Activated CD8-positive, alpha-beta memory T cell treated with anti-CD3 and anti-CD28 coated beads for 1 hour (primary cell): ENCODE measurements at places on chromosomes 4 and X.
A peak's percentile ranks its signal among the peaks of the same experiment; 100 is the strongest.

GRCh38 chr4:187209921-187210613, 486.4 kb upstream of the FAT1 start:
- no peak for DNase-seq

DNA sequence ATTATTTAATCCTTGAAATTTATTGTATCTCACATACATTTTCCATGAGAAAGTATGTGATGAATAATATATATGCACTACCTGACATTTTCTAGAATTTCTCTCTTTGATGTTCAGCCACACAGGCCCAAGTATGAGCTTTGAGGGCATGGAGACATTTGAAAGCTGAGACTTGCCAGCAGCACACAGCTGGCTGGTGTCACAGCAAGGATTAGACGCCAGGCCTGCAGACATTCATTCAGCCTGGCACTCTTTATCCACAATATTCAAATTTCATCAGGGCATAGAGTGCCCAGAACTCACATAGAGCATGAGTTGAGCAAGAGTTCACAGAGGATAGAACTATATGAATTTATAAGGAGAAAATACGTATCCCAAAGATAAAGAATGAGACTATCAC, 74.0 kb downstream of the GRIA2 start:
- no peak for DNase-seq

DNA sequence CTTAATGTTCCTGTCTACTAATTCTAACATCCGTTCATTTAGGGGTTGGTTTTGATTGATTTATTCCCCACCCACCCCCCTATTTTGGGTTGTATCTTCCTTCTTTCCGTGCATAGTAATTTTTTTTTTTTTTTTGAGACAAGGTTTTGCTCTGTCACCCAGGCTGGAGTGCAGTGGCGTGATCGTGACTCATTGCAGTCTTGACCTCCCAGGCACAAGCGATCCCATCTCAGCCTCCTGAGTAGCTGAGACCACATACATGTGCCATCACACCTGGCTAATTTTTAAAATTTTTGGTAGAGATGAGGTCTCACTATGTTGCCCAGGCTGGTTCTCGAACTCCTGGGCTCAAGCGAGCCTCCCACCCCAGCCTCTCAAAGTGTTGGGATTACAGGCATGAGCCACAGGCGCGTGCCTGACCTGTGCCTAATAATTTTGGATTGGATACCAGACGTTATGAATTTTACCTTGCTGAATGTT, 79.9 kb downstream of the ZFX start:
- no peak for DNase-seq

- no peak for DNase-seq
These were observed 4.9 kb downstream of the SPRY1 start for GRCh38 chr4:123401271-123402120.

DNA sequence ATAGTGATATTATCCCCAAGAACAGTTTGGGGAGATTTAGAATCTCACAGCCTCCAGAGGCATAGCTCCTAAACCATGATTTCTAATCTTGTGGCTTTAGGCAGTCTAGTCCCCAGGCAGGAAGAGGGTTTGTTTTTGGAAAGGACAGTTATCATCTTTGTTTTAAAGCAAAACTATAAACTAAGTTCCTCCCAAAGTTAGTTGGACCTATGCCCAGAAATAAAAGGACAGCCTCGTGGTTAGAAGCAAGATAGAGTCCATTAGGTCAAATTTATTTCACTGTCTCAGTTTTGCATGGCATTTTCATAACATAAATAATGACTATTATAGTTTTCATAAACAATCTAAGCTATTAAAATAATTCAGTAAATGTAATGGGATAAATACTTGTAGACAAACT, 120.5 kb downstream of the MAGEC2 start:
- DNase-seq = no peak

DNA sequence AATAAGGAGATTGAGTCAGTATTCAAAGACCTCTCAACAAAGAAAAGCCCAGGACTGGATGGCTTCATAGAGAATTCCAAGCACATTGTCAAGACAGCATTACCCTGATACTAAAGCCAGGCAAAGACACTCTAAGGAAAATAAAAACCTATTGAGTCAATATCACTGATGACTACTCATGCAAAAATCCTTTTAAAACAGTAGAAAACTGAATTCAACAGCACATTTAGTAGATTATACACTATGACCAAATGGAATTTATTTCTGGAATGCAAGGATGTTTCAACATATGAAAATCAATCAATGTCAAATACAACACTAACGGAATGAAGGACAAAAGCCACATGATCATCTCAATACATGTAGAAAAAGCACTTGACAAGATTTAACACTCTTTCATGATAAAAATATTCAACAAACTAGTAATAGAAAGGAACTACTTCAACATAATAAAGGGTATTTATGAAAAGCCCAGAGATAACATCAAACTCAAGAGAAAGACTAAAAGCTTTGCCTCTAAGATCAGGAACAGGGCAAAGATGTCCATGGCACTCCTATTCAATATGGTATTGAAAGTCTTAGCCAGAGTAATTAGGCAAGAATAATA, 633.3 kb downstream of the ANKRD50 start:
- DNase-seq = no peak

- peak; percentile 5 for DNase-seq
These were observed 2.4 kb downstream of the SPRY1 start for GRCh38 chr4:123398853-123399626.

- no peak for DNase-seq
These were observed 23.0 kb downstream of the SH3D19 start for GRCh38 chr4:151302432-151302831.

DNA sequence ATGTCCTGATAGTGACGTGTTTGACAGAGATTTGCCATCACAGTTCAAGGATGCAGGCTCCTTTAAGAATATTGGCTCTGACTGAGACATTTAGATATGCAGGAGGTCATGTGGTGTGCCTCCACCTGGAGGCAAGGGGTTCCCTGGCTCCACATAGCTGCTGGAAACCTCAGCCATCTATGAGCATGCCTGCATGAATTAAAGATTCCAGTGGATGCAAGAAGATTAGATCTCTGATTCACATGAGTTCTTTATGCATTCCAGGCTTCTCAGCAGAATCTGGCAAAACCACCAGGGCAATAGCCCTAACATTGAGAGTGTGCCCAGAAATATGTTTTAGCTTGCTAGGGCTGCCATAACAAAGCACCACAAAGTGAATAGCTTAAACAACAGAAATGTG, 298.5 kb upstream of the AADAT start:
- DNase-seq = no peak

DNA sequence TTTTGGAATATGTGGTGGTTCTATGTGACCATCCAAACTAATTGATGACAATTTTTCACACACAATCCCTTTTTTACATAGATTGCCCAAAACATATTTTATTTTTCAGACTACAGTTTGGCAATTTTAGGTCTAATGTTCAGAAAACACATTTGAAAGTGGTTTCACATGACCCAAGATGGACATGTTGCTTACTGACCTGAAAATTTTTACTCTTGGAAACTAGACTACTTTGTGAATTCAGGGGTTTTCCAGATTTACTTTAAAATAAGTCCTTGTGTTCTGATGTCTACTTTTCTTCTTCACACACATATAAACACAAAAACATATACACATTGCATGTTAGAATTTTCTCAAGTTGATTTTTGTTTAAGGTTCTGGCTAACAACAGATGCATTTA, 79.5 kb downstream of the HMGB2 start:
- DNase-seq = no peak

- DNase-seq = no peak
These were observed 119.3 kb downstream of the RASGEF1B start for GRCh38 chr4:81352446-81352835.

- no peak for DNase-seq
These were observed 81.0 kb downstream of the CPXCR1 start for GRCh38 chrX:88828011-88828410.

DNA sequence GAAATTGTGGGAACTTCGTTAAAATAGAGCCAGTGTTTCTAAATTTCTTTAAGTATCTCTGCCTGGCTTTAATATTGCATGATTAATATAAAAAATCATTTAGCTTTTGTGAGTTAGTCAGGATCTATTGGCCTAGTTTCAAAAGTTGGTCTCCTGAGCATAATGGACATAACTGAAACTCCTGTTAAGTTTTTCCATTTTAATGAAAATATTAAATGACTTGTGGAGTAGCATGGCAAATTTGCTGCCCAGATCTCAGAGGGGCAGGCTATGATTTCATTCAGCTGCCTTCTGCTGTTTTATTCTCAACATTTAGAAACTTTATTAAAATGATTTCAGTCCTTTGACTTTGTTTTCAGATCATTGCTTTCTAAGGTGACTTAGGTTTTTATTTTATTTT, 962.9 kb upstream of the GRID2 start:
- no peak for DNase-seq

DNA sequence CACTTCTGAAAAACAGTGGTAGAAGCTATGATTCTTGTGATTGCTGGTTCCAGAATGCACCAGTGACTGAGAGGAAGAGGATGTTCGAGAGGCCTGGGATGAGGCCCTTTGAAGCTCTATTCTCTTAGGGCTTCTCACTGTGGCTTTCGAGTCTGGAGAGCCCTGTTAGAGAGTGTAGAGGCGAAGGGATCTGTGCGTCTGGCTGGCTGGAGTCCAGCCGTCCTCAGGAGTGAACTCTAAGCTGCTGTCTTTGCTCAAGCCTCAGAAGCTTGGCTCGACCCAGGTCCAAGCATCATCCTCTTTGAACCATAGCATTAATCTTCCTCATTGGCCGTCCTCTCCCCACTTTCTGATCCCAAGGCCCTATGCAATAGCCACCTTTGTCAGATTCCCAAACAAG, 51.6 kb downstream of the ELF4 start:
- DNase-seq = no peak

DNA sequence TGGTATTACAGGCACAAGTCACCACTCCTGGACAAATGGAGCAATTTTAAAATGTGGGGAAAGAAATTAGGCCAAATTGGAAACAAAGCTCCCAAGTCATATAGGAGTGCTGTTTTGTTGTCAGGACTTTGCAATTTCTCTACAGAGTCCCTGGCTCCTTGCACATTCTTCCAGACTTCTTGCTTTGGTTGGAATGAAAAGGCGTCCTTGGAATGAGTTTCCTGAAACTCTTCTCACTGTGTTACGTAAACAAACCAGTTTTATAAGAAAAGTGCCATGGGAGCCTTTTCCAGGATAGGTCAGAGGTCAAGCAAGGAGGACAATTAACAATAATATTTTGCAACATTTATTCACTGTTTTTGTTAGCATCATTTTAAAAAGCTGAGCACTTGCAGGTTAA, 32.4 kb upstream of the KIT start:
- no peak for DNase-seq

- DNase-seq = no peak
These were observed 160.7 kb upstream of the LDB2 start for GRCh38 chr4:17058916-17059741.

DNA sequence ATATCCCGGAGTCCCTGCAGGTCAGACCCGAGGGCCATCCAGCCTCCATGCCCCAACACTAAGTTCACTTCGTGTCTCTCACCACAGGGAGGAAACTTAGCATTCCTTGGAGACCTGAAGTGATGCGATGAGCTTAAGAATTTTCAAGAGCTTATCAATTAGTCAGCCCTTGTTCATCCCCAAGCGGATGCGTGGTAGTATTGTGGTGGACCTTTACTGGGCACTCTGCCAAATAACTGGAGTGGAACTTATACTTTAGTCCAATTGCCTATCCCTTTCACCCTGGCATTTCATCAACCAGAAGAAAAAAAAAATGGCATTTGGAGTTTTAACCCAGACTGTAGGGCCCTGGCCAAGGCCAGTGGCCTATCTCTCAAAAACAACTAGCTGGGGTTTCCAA, 137.1 kb downstream of the RELL1 start:
- DNase-seq = no peak

DNA sequence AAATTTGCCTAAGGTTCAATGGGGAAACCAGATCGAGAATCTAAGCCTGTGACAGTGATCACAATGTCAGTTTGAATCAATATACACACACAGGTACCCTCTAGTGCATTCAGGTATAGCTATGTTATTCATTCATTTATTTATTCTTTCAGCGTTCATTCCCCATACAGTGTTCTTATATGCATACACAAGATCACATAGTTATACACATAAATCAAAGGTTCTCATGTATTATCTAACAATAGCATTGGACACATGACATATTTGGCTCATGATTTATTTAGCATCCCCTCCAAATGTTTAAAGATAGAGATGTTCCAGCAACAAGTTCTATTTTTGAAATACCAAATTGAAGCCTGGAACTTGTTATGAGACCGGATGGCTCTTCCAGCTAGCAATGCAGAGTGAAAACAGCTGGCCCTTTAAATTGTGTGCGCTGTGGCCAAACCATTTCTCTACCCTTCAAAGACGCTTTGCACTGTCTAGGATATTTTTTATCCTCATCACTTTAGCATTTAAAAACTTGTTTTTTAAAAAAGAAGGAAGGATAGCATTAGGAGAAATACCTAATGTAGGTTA, 131.0 kb downstream of the ATXN3L start:
- DNase-seq = no peak

DNA sequence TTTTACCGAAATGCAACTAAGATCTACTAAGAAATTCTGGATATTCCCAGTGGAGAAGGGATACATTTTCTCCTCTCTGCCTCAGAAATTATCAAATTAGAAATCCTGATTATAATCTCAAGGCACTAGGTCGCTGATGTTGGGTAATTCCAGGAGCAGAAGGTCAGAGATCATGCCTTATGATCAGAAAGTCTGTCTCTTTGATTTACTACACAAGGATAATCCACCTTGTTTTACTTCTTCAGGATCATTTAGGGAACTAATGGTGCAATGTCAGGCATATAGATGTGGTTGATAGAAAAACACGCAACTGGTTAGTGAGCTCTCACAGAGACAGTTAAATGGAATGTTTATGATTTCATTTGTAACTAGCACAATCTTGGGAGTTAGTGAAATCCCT, 1069.7 kb downstream of the STIM2 start:
- no peak for DNase-seq

DNA sequence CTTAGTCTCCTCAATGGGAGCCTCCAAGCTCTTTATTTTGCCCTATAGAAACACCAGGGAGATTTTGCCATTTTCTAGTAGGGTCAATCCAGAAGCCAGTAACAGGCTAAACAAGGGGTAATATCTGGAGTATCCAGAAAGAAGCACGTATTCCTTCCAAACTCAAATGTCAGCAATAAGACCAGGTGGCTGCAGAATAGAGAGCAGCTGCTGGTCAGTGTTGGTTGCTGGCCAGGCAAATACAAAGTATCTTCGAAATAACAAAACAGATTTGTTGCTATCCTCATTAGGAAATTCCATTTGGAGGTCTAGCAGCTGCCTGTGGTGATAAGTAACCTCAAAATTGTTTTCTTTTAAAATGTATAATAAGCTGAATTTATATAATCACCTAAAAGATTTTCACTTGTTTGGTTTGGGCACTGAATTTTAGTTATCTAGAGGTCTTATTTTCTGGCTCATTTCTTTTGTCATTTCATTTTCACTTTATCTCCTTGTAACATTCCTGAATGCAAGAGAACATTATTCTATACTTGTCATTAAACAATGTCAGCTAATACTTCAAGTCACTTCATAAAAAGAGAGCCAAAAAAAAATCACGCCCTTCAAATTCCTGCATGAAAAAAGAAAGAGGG, 320.6 kb downstream of the DTHD1 start:
- DNase-seq = no peak

GRCh38 chr4:2402941-2403340, 15.5 kb downstream of the ZFYVE28 start:
- DNase-seq = no peak

- no peak for DNase-seq
These were observed 58.0 kb upstream of the ZC4H2 start for GRCh38 chrX:65034292-65034667.
